Epithelial cell of proximal tubule (primary cell): ENCODE measurements at places on chromosomes 5 and 9.

DNA sequence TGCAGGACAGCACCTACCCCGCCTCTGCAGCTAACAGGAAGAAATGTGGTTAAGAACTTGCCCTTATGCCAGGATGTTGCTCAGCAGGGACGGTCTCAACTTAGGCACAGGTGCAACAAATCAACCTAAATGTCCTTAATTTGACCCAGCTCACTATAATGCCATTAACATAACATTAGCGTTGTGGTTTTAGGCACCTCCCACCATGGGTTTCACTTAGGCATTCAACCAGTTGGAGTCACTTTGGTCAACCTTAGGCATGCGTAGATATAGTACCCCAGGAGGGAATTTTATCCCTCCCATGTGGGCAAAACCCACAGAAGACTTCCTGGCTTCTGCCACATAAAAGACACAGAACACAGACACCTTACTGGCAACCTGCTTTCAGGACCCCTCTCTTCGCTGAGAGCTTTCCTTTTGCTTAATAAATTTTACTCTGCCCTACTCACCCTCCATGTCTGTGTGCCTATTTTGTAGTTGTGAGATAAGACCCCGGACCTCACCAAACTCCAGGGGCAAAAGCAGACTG is 8.7 kb upstream of the ERAP1 start:
- DNase-seq: no peak

- no peak for DNase-seq
These were observed 67.7 kb upstream of the LMX1B start for GRCh38 chr9:126546036-126546435.

GRCh38 chr5:32426440-32427151 is 17.9 kb downstream of the ZFR start:
- DNase-seq: no peak

GRCh38 chr9:77956555-77956954 is 75.1 kb downstream of the GNAQ start:
- DNase-seq: no peak

DNA sequence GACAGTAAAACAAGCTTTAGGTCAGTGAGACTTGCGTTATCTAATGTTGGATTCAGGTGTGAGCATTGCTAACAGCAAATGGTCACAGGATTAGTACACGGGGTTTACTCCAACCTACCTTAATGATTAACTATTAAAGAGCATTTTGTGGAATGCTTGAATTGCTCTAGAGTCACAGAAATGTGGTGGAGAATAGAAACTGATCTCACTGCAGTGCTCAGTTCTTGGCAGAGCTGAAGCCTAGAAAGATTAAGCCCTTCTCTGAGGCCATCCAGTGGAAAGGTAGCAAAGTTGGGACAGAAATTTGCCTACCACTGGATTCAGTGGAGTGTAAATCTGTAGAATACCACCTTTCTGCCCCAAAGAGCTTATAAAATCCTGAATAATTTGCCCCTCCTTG is 60.9 kb downstream of the ICE1 start:
- peak; percentile 79 for DNase-seq

DNA sequence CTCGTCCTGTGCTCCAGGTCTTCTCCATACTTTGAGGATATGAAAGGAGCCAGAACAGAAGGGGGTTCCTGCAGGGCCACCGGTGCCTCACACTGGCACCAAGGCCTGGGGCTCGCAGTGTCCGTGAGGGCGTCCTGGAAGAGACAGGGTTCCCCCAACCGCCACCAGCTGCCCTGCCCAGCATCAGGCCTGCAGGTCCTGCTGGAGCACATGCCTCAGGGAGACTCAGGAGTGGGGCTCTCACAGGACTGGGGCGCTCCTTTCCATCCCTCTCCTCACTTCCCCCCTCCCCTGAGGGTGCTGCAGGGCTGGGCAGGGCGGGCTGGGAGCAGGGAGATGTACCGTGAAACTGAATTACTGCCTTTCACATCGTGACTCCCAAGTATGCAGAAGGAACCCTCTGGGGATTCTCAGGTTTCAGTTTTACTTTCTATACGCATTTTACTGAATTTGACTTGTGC is 31.7 kb downstream of the CEP72 start:
- no peak for DNase-seq

GRCh38 chr5:124289641-124290311 is 456.7 kb downstream of the ZNF608 start:
- DNase-seq: no peak

GRCh38 chr5:56588636-56589480 is 226.5 kb upstream of the MAP3K1 start:
- no peak for DNase-seq

DNA sequence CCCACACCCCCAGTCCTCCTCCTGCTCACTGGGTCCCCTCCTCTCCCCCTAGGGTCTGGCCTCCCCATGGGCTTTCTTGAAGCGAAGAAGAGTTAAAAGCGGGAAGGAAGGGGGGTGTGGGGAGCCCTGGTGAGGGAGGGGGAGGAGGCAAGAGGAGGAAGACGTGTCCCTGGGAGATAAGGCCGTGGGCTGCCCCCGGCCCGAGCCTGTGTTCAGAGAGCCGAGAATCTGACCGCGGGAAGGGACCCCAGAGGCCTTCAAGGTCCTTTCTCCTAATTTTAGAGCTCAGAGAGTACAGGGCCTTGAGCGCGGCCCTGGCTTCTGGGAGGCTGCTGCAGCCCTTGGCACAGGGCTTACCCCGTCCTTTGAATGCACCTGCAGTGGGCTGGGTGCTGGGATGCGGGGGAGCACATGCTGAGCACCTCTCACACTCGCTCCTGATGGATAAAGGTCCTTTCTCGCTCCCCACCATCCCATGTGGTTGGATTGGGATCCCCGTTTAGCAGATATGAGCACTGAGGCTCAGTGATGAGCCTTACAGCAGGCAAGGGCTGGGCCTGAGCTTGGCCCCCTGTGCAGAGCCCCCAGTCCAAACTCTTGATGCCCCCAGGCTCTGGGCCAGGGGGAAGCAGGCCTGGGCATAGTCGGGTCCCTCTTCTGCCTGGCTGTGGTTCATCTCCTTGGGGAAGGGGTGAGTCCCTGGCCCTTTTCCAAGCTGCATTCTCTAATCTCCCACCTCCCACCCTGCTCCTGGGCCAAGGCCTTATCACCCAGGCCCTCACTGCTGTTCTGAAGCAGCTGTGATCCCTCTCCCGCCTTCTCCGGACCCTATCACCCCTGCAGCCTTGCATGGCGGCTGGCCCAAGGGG is 5.9 kb downstream of the GFI1B start:
- DNase-seq: no peak

DNA sequence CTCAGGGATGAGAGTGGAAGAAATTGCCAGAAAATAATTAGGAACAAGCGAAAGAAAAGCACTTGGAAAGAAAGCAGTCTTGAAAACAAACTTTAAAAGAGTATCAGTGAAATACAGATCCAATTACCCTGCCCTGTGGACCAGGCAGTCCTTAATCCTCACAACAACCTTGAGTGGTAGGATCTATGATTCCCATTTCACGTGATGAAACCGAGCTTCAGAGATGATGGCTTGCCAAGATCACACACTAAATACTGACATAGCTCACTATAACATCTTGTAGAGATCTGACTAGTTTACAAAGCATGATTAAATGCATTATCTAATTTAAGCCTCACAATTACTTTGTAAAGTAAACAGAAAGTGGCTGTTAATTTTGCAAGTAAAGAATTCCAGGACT is 55.5 kb upstream of the ABCA1 start:
- no peak for DNase-seq

- DNase-seq: peak; percentile 50
These were observed 139.5 kb upstream of the KLF9 start for GRCh38 chr9:70553707-70554673.

- DNase-seq: no peak
These were observed 108.2 kb upstream of the TNC start for GRCh38 chr9:115226152-115226551.

DNA sequence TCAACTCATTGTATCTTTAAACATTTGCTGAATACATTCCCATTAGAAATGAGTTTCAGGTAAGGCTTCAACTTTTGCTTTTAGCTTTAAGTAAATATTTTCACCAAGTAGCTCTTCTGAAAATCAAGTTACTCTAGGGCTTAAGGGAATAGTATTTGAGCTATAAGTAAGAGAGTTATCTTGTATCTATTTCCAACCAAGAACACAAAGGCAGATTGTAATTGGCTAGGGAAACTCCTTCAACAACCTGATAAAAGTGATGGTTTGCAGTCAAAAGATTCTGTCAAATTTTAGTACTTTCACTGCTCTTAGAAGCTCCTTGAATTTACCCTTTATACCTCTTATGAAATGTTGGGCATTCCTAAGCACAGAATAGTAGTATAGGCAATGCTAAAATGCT is 13.0 kb downstream of the ELL2 start:
- DNase-seq: no peak

DNA sequence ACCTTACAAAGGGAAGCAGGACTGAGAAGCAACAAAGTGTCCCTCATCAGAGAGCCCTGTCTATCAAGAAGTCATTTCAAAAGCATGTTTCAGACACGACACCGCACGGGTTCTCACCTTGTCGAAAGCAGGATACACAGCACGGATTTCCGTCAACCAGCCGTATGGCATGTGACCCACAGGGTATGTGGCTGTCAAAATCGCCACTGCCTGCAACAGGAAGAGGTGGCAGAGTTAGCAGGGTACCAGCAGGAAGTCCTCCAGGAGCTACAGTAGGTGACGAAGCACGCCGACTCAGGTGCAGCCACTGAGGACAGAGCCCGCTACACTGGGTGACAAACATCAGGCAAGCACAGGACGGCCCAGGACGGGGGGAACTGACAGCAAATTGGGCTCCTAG is 81.2 kb downstream of the OTULIN start:
- no peak for DNase-seq

GRCh38 chr9:136520053-136520540 is 25.8 kb downstream of the NOTCH1 start:
- DNase-seq: peak; percentile 23

GRCh38 chr9:110066929-110067716 is 140.8 kb downstream of the C9orf152 start:
- DNase-seq: no peak
